ENCODE measurements at places on chromosomes 7 and 10.

DNA sequence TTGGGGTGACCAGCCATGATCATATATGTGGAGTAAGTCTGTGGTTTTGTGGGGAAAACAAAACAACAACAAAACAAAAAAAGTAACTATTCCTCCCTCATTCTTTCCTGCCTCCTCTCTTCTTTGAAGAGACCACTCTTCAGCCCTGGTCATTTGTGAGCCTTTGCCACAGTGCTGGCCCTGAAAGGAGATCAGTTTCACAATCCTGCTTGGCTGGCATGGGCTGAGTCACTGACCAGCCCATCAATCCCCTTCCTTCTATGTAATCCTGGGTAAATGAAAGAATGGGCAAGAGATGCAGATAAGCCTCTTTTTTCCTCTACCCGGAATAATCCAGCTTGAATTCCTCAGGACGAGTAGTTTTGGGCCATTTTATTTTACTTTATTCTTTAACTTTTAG lies 13.6 kb downstream of the CSTF2T start:
- no peak for DNase-seq

DNA sequence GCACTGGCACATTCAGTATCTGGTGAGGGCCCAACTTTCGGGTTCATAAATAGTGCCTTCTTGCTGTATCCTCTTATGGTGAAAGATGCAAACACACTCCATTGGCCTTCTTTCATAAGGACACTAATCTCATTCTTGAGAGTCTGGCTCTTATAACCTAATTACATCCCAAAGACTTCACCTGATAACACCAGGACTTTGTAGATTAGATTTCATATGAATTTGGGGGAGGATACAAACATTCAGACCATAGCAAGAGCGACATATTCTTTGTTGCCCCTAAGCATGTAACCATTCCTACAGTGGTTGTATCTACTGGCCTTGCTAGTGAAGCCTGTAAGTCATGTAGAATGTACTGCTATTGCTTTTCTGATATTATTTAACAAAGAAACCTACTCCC lies 525.2 kb downstream of the GFRA1 start:
- no peak for DNase-seq

GRCh38 chr7:27839099-27839498 lies 99.1 kb downstream of the TAX1BP1 start:
- DNase-seq = no peak

DNA sequence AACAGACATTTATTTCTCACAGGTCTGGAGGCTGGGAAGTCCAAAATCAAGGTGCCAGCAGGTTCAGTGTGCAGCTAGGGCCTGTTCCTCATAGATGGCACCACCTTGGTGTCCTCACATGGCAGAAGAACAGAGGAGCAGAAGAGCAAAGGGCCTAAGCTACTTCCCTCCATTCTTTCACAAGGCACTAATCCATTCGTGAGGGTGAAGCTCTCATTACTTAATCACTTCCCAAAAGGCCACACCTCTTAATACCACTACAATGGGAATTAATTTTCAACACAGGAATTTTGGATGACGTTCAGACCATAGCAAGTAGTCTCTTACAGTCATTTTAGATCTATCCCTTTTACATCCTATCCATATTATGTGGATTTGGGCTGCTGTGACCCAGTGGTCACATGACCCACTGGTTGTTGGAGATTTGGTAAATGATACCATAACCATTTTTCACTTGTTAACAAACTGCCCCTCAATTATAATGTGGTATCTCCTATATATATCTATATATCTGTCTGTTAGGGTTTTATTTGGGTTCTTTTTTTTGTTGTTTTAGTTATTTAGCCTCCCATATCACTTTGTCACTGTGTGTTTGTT lies 63.4 kb downstream of the BBS9 start:
- DNase-seq = no peak

DNA sequence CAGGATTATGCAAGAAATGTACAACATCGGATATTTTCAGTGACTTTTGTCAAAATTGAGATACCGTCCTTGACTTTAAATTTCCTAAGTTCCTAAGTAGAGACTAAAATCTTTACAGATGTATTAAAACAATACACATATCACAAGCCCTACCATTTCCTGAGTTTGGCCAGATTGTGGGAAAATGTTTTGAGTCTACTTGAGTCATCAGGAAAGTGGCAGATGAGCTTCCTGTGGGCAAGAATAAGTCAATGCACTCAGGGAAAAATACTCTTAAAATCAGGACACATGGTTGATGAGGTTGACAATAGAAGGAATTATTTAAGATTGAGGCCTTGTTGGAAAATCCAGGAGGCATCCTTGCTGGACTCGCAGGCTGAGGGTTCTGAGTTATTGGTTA lies 162.5 kb downstream of the SNX10 start:
- no peak for DNase-seq
